ENCODE measurements at places on chromosomes 4 and X.

DNA sequence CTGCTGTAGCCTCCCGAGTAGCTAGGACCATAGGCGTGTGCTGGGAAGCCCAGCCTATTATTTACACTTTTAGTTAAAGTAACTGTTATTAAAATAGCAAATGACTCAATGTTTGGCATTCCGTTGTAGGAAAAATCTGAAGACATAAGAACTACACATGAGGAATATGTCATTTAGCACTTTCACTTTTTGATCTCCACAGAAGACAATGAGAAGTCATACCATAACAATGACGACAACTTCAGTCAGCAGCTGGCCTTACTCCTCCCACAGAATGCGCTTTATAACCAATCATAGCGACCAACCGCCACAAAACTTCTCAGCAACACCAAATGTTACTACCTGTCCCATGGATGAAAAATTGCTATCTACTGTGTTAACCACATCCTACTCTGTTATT lies 6.7 kb downstream of the GPR34 start:
- H3K4me3 ChIP-seq: no peak overlapping the region
- peak; percentile 69 for DNase-seq
- H3K27ac ChIP-seq: no peak overlapping the region
- peaks cover 45% of the 10 kb centered on the region for H3K4me1 ChIP-seq
- H3K36me3 ChIP-seq: peaks cover 10% of the 10 kb centered on the region

DNA sequence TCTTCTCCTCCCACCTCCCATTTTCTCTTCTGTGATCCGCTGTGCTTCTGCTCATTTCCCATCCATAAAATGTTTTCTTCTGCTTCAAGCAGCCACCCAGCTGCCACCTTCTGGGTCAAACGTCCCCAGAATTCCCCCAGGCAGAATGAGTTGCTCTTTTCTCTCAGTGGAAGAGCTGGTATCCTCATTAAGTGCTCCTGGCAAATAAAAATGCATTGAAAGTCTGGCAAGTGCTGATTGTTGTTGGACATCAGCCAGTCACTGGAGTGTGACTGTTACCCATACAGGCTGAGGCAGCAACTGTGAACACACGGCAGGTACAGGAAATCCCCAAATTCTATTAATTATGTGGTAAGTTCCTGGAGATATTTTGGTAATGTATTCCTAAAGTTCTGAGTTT lies 52.6 kb downstream of the LIMCH1 start:
- H3K4me3 ChIP-seq: no peak overlapping the region
- H3K27ac ChIP-seq: no peak overlapping the region
- no peak for DNase-seq
- H3K4me1 ChIP-seq: no peaks in the 10 kb centered on the region

DNA sequence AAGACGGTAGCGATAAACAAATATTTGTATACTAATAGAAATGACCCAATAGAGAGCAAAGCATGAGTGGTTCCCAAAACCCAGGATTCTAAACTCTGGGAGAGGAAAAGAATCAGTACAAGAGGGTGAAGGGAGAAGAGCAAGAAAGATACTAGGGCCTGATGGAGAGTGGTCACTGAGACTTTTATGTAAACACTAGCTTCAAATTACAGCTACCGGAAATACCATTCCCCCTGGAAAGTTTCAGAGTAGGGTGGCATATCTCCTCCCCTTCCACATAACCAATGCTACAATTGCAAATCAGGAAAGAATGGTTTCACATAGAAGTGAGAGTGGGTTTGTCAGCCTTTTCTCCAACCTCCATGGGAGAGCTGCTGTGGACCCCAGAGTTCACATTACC lies 77.1 kb downstream of the EIF4E start:
- peaks cover 1% of the 10 kb centered on the region for H3K36me3 ChIP-seq
- no peak overlapping the region for H3K27ac ChIP-seq
- H3K4me1 ChIP-seq: no peaks in the 10 kb centered on the region
- no peak for DNase-seq
- peaks cover 27% of the 10 kb centered on the region for H3K27me3 ChIP-seq
- no peak overlapping the region for H3K4me3 ChIP-seq

DNA sequence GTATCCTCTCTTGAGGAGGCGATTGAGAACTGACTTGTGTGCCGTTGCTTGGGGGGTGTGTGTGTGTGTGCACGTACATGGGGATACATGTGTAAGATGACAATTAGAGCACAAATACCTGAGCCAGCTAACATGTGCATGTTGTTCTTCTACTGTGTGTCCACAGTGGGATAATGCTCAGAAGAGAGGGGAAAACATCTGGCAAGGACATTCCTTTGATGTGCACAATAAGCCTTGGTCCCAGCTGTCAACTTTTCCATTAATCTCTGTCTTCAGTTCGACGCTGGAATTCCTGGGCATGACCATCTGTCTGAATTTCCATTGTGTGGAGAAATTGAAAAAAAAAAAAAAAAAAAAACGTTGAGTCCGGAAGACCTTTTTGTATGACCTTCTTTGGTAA lies 592.0 kb upstream of the GALNTL6 start:
- DNase-seq: no peak
- no peaks in the 10 kb centered on the region for H3K27me3 ChIP-seq
- H3K4me3 ChIP-seq: no peak overlapping the region

DNA sequence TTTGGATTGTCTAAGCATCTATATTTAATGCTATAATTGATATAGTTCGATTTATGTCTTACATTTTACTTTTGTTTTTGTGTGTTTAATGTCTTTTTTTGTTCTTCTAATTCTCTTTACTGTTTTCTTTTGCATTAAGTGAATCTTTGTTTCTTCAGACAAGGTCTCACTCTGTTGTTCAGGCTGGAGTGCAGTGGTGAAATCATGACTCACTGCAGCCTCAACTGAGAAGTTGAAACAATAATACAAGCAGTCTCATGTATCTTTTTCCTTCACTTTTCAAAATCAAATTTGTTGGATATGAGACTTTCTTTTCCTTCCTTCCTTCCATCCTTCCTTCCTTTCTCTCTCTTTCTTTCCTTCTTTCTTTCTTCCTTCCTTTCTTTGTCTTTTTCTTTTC lies 1401.6 kb downstream of the ADGRL3 start:
- H3K27me3 ChIP-seq: no peaks in the 10 kb centered on the region
- no peak for DNase-seq
- no peak overlapping the region for H3K4me3 ChIP-seq
- H3K4me1 ChIP-seq: no peaks in the 10 kb centered on the region

DNA sequence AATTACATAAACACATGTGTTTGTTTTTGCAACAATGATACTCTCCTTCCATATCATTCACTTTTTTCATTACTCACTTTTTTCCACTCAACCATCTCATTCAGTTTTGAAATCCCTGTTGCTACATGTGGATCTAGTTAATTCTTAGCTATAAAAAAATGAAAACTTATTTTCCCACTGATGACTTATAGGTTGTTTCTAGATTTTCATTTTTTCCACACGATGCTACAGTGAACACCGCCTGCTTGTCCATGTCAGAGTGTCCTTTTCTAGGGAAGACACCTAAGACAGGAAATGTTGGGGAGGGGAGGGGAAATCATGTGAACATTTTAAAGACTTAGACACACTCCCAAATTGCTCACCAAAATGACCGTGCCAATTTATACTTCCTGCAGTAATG lies 70.2 kb downstream of the SUPT20HL2 start:
- DNase-seq: no peak
- no peak overlapping the region for H3K27ac ChIP-seq
- no peaks in the 10 kb centered on the region for H3K4me1 ChIP-seq
- no peak overlapping the region for H3K4me3 ChIP-seq

GRCh38 chr4:119750771-119751170 lies 122.2 kb upstream of the PDE5A start:
- no peak overlapping the region for H3K4me3 ChIP-seq
- H3K27me3 ChIP-seq: peaks cover 8% of the 10 kb centered on the region
- H3K4me1 ChIP-seq: no peaks in the 10 kb centered on the region
- DNase-seq: no peak

- no peaks in the 10 kb centered on the region for H3K27me3 ChIP-seq
- no peaks in the 10 kb centered on the region for H3K4me1 ChIP-seq
- H3K4me3 ChIP-seq: no peak overlapping the region
- H3K27ac ChIP-seq: no peak overlapping the region
- no peaks in the 10 kb centered on the region for H3K36me3 ChIP-seq
- no peak for DNase-seq
These were observed 146.2 kb downstream of the KCNIP4 start for GRCh38 chr4:21802406-21802805.

DNA sequence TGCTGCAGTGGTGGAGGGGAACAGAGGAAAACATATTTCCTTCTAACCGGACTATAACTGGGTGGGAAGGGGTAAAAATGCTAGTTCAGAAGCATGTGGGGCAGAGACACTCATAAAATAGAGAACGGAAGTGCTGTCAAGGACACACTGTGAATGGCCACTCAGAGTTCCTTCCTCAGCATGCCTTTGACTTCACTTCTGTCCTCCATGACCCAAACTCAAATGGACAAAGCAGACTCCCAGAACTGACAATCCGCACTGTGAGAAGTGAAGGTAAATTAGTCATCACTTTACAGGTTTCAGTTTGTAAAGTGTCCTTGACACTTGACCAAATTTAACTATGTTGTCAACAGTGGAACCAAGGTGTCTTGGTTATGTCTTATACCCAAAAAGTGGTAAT lies 30.2 kb upstream of the ELF2 start:
- H3K27me3 ChIP-seq: peaks cover 7% of the 10 kb centered on the region
- DNase-seq: no peak
- no peak overlapping the region for H3K27ac ChIP-seq
- H3K36me3 ChIP-seq: no peaks in the 10 kb centered on the region

DNA sequence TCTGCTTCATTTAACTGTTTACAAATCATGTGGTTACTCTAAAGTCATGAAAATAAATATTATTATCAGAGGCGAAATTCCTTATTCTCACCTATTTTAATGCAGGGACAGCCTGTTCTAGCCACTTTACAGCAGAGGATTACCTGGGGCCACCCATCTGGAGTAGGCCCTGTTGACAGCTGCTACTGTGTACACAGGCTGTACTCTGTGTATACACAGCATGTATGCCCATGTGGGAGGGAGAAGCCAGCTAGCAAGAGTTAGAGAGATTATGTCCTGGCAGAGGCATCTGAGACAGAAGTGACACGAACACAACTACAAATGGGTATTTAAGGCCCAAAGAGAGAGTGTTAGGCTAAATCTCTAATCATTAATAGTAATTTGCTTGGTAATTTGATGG lies 62.1 kb downstream of the GPRIN3 start:
- peaks cover 73% of the 10 kb centered on the region for H3K36me3 ChIP-seq
- peaks cover 51% of the 10 kb centered on the region for H3K4me1 ChIP-seq
- peak overlapping the region; percentile 49 for H3K27ac ChIP-seq
- no peak for DNase-seq
- H3K4me3 ChIP-seq: no peak overlapping the region

DNA sequence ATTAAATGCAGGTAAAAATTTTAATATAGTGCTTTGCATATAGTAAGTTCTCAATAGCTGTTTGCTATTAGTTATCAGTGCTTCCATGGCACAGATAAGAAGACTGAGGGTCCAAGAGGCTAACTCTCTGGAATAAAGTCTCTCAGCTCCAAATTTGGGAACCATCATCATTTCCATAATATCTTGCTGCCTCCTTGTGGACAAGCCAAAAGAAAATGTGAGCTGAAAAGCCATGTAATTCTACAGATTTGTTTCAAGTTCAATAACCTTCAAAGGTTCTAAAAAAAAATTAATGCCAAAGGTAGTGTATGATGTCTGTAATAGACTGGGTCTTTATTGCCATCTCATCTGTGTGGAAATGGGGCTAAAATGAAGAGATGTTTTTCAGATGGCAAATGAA lies 136.9 kb upstream of the VCX start:
- no peak overlapping the region for H3K4me3 ChIP-seq
- DNase-seq: no peak
- no peaks in the 10 kb centered on the region for H3K36me3 ChIP-seq
- no peaks in the 10 kb centered on the region for H3K4me1 ChIP-seq
- no peak overlapping the region for H3K27ac ChIP-seq

GRCh38 chr4:83293305-83294046 lies 8.9 kb upstream of the COQ2 start:
- no peak for DNase-seq
- peaks cover 16% of the 10 kb centered on the region for H3K36me3 ChIP-seq
- no peak overlapping the region for H3K27ac ChIP-seq
- H3K4me1 ChIP-seq: peaks cover 14% of the 10 kb centered on the region

DNA sequence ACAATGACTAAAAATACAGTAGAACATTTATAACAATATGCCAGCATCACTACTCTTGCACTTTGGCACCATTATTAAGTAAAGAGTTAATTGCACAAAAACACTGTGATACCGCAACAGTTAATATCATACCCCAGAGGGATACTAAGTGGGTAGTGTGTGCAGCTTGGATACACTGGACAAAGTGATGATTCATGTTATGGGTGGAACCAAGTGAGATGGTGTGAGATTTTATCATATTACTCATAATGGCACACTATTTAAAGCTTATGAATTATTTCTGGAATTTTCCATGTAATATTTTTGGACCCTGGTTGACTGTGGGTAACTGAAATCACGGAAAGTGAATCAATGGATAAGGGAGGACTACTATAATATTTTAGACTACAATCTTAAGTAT lies 265.3 kb downstream of the PCDH18 start:
- no peak overlapping the region for H3K4me3 ChIP-seq
- no peaks in the 10 kb centered on the region for H3K4me1 ChIP-seq
- no peaks in the 10 kb centered on the region for H3K36me3 ChIP-seq
- no peak for DNase-seq

DNA sequence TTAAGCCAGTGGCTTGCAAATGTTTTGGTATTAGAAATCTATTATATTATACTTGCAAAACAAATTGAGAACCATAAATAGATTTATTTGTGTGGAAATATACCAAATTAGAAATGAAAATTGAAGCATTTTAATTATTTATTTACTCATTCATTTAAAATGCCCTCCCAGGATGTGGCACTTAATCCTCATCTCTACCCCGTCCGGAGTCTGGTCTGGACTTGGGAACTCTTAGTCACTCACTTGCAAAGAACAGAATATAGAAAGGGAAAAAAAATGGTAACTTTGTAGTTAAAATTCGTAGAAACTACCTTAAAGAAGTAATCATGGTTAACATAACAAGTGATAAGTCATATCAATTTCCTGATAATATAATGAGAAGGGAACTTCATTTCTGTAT lies 775.9 kb upstream of the INTU start:
- no peaks in the 10 kb centered on the region for H3K4me1 ChIP-seq
- H3K4me3 ChIP-seq: no peak overlapping the region
- no peaks in the 10 kb centered on the region for H3K27me3 ChIP-seq
- H3K36me3 ChIP-seq: no peaks in the 10 kb centered on the region
- DNase-seq: no peak

GRCh38 chr4:150591406-150591805 lies 9.5 kb downstream of the MAB21L2 start:
- H3K4me1 ChIP-seq: peaks cover 1% of the 10 kb centered on the region
- peaks cover 6% of the 10 kb centered on the region for H3K36me3 ChIP-seq
- DNase-seq: no peak
- no peaks in the 10 kb centered on the region for H3K27me3 ChIP-seq
- H3K27ac ChIP-seq: no peak overlapping the region

GRCh38 chr4:6230827-6231662 lies 30.7 kb upstream of the JAKMIP1 start:
- no peak overlapping the region for H3K4me3 ChIP-seq
- no peak for DNase-seq
- H3K4me1 ChIP-seq: no peaks in the 10 kb centered on the region
- H3K27me3 ChIP-seq: peaks cover 7% of the 10 kb centered on the region
- H3K36me3 ChIP-seq: no peaks in the 10 kb centered on the region

Measured in activated CD8-positive, alpha-beta memory T cell treated with anti-CD3 and anti-CD28 coated beads, Interleukin-2, amount 10 ng/mL, durations not matched to agents 7 days and 5 days (primary cell).